Endothelial cell (in vitro differentiated cells): ENCODE measurements at places on chromosomes 1 and 21.
A peak's percentile ranks its signal among the peaks of the same experiment; 100 is the strongest.

DNA sequence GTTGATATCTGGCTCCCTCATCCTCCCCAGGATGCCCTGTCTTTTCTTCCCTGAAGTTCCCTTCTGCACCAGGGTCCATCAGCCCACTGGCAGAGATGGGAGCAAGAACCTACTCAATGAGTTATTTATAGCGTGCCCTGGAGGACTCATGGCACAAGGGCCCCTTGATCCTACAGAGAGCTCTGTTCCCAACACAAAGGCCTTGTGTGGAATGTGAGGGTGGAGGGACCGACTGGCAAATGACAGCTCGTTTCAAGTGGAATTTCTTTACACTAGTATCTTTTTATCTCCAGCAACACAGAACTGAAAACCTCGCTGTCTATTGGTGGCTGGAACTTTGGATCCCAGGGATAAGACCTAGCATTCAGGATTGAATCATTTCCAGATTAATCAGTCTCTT is 22.4 kb downstream of the CHI3L2 start:
- H3K4me1 ChIP-seq = no peaks in the 10 kb centered on the region
- DNase-seq = no peak
- H3K27ac ChIP-seq = no peak overlapping the region
- no peak overlapping the region for H3K4me3 ChIP-seq

- no peak overlapping the region for H3K4me3 ChIP-seq
- no peak overlapping the region for H3K27ac ChIP-seq
- no peaks in the 10 kb centered on the region for H3K36me3 ChIP-seq
- H3K27me3 ChIP-seq = peaks cover under 1% of the 10 kb centered on the region
- no peak for DNase-seq
Measured at GRCh38 chr21:44836666-44837471, 19.0 kb upstream of the SUMO3 start.

GRCh38 chr1:26254404-26254803 is 20.4 kb downstream of the CEP85 start:
- DNase-seq = no peak
- H3K36me3 ChIP-seq = peaks cover 28% of the 10 kb centered on the region
- H3K27ac ChIP-seq = no peak overlapping the region
- H3K27me3 ChIP-seq = peaks cover 2% of the 10 kb centered on the region

DNA sequence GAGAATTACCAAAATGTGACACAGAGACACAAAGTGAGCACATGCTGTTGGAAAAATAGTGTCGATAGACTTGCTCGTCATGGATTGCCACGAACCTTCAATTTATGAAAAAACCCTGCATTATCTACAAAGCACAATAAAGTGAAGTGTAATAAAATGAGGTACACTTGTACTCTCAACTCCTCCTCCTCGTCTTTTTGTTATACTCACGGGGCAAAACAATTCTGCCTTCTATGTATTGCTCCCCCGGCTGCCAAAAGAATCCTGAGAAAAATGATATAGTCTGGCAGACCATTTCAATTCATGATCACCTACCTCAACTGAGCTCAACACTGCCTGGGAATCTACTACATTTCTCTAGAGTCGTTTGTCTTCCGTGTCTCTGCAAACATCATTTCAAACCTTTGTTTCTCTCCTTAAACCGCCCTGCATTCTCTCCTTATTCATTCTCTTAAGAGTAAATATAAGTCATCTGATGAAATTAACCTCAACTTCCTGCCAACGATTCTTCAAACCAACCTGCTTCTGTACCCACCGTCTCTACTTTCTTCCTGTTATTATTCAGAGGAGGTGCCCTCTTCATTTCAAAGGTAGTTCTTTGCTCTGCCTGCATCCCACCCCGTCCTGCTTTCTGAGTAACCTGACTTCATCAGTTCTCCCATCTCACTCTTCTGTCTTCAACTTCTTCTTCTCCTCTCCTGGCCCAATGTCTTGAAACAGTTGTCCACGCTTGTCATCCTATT is 12.9 kb upstream of the IL19 start:
- H3K27ac ChIP-seq = no peak overlapping the region
- no peak overlapping the region for H3K4me3 ChIP-seq
- no peak for DNase-seq

DNA sequence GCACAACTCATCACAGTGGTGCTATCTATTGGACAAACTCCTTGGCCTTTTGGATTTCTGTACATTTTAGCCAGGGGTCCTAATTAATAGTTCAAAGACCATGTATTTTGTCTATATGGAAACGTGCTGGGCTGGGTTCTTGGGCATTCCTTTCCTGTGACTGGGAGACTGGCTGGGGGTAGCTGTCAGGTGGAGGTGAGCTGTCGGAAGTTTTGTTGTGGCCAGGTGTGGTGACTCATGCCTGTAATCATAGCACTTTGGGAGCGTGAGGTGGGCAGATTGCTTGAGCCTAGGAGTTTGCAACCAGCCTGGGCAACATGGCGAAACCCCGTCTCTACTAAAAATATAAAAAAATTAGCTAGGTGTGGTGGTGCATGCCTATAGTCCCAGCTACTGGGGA is 392.4 kb downstream of the RPS6KC1 start:
- H3K36me3 ChIP-seq = no peaks in the 10 kb centered on the region
- H3K4me1 ChIP-seq = peaks cover 5% of the 10 kb centered on the region
- H3K27me3 ChIP-seq = peaks cover 3% of the 10 kb centered on the region
- H3K27ac ChIP-seq = no peak overlapping the region

- H3K4me1 ChIP-seq = peaks cover 5% of the 10 kb centered on the region
- no peak overlapping the region for H3K27ac ChIP-seq
- no peak for DNase-seq
- peaks cover 5% of the 10 kb centered on the region for H3K27me3 ChIP-seq
Measured at GRCh38 chr21:44764319-44765230, 37.0 kb downstream of the UBE2G2 start.

DNA sequence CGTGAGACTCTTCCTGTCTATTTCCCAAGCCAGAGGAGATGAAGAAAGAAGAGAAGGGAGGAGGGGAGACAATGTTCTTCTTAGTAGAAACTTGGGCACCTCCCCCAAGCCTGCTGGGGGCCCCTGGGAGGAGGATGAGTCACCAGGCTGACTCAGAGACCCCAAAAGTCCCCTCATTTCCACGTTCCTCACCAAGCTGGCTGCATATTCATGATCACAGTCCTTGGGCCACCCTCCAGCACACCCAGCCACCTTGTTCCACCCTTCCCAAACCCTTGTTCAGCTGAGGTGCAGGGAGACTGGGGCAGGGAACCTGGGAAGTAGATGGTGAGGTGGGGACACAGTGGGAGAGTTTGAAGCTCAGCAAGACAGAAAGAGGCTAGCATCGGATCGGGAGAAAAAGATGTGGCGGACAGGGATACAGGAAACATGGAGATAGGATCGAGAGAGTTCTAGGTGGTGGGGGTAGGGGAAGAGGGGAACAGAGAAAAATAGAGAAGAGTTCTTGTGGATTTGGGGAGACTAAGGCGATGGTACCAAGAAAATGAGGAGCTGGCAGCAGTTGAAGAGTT is 712 bp downstream of the RAB13 start:
- no peak for DNase-seq
- peak overlapping the region; percentile 93 for H3K27ac ChIP-seq
- H3K4me1 ChIP-seq = peaks cover 38% of the 10 kb centered on the region

- no peak overlapping the region for H3K27ac ChIP-seq
- H3K36me3 ChIP-seq = no peaks in the 10 kb centered on the region
- H3K27me3 ChIP-seq = no peaks in the 10 kb centered on the region
Measured at GRCh38 chr1:92447976-92448375, 38.7 kb downstream of the GFI1 start.

DNA sequence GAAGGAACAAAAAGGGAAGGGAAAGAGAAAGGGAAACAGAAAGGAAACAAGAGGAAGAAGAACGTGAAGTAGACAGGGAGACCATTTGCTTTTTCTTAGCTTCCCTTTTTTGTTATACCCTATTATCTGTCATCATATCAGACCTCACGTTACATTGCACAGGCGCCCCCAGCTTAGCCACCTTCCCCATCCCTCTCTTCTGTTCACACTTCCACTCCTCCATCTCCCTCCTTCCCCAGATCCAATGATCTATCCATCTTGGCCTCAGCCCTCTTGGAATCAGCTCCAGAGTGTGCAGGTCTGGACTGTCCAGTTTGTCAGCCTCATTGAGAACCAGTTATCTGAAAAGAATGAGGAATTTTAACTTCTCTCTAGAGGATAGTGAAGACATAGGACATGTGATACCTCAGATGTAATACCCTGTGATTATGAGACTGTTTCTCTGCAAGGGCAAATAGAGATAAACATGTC is 101.1 kb upstream of the ERRFI1 start:
- peaks cover 7% of the 10 kb centered on the region for H3K36me3 ChIP-seq
- peaks cover 19% of the 10 kb centered on the region for H3K4me1 ChIP-seq
- DNase-seq = no peak
- peaks cover 7% of the 10 kb centered on the region for H3K27me3 ChIP-seq

DNA sequence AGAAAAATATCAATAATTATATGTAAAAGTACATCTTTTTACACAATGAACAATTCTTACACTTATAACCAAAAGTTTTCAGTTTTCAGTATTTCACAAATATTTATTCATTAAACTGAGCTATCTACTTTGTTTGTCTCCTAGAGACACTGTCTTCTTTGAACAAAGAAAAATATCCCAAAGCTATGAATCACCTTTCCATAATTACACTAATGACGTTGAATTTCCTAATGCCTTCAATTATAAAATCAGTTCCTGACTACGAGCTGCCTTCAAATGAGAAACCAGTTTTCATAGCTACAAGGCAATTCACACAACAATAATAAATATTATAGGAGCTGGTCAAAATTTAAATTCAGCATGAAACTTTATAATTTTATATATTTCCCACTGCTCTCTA is 201.8 kb upstream of the BRINP3 start:
- H3K27ac ChIP-seq = no peak overlapping the region
- no peak overlapping the region for H3K4me3 ChIP-seq
- H3K27me3 ChIP-seq = no peaks in the 10 kb centered on the region
- no peaks in the 10 kb centered on the region for H3K36me3 ChIP-seq
- H3K4me1 ChIP-seq = no peaks in the 10 kb centered on the region
- DNase-seq = no peak

GRCh38 chr1:68199603-68200002 is 32.7 kb downstream of the WLS start:
- H3K4me3 ChIP-seq = no peak overlapping the region
- H3K36me3 ChIP-seq = no peaks in the 10 kb centered on the region
- H3K27ac ChIP-seq = no peak overlapping the region
- DNase-seq = no peak

GRCh38 chr1:20846461-20847374 is 59.6 kb upstream of the HP1BP3 start:
- no peak for DNase-seq
- peaks cover 1% of the 10 kb centered on the region for H3K27me3 ChIP-seq
- H3K27ac ChIP-seq = peak overlapping the region; percentile 3
- peak overlapping the region; percentile 16 for H3K4me3 ChIP-seq

- H3K36me3 ChIP-seq = no peaks in the 10 kb centered on the region
- H3K4me3 ChIP-seq = no peak overlapping the region
- no peak overlapping the region for H3K27ac ChIP-seq
- DNase-seq = no peak
- peaks cover 4% of the 10 kb centered on the region for H3K27me3 ChIP-seq
Measured at GRCh38 chr21:29991624-29992023, 51.8 kb upstream of the GRIK1 start.
